ENCODE measurements at places on chromosomes 7 and 10.

DNA sequence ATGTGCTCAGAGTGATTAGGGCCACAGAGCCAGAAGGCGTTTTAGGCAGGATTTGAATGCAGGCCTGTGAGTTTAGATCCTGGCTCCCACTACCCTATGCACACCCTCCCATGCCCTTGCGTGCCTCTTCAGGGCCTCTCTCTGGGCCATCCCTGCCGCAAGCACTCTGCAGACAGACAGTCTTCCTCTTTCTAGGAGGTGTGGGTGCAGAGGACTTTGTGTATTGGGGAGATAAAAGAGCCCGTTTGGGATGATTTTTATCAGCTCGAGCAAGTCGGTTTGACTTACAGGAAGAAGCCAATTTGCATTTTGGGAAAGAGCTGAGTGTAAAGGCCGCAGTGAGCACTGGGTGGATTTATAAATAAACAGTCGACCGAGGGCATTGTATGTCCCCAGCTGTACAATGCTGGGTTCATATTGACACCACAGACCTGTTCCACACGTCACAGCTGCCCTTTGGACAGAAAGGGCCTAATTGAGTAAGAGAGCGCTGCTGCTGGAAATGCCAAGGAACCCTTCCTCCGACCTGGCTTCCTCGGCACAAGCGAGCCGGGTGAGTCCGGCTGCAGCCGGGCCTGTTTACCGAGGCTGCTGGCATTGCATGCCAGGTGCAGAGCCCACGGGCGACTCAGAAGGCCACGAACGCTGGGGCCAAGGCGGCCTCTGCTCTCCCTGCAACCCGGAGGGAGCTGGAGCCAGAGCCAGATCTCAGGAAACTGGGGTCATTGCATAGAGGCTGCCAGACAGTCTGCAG, 25.1 kb downstream of the ZMIZ1 start:
- no peak for DNase-seq

DNA sequence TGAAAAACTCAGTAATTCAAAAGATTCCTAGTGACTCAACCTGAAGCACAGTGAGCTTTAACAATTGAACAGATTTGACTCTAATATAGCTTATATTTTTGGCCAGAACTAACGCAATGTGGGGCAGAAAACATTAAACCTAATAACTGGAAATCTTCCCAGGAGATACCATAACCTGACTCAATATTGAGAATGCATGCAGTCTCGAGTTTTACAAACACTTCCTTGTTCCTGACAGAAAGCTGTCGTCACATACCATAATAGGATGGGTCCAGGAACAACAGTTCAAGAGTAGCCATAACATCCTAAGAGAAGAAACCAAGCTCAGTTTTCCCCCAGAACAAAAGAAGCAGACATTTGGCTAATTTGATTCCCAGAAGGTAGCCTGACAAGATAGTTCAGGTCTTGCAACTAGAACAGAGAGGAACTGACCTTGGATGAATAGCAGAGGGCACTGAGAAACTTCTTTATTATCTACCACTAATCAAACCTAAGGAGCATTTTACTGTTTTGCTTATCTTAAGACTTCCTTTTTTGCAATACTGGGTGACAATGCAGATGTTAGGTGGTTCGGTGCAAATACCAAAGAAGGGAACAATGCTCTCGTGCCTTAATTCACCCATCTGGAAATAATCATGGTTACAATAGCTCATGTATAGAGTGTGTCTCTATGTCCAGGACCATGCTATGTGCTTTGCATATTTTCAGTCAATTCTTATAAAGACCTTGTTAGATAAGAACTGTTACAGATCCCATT, 38.6 kb upstream of the ACSL5 start:
- no peak for DNase-seq

DNA sequence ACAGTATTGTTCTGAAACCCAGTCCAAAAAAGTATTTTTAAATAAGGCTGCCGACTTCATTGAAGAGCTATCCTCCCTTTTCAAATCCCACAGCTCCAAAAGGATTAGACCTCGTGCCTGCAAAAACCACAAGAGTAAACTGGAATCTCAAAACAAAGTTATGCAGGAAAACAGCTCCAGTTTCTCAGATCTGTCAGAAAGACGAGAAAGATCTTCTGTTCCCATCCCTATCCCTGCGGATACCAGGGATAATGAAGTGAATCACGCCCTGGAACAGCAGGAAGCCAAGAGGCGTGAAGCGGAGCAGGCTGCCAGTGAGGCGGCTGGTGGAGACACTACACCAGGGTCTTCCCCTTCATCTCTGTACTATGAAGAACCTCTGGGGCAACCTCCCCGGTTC, 12.6 kb downstream of the MYPN start:
- DNase-seq: no peak

DNA sequence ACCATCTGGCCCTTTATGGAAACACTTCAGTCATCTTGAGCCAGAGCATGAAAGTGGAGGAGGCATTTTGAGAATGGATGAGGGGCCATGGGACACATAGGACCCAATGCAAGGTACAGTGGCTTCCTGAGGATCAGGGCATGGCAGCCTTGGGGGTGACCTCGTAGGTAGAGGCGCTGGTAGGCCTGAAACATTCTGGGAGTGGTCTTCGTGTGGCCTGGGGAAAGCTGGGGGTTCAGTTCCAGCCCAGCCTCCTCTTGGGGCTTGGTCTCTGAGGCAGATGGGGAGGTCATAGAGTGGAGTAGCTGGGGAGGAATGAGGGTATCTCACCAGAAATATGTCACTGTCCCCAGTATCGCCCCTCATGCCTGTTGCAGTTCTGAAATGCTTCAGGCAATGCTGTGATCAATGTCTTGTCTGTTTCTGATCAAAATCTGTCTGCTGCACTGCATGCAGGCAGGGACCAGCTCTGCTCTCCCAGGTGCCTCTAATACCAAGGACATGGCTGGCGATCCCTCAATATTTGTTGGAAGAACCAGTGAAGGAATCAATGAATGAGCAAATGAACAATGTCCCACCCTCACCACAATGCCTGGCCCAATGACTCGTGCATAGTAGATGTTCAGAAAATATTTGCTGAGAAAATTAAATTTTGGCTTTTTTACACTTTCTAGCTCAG, 90.9 kb downstream of the CHST15 start:
- no peak for DNase-seq

GRCh38 chr10:6657196-6657595, 77.1 kb upstream of the PRKCQ start:
- DNase-seq: no peak

- DNase-seq: no peak
These were observed 23.5 kb upstream of the ABLIM1 start for GRCh38 chr10:114681542-114681941.

- no peak for DNase-seq
These were observed 41.9 kb downstream of the ADAMTS14 start for GRCh38 chr10:70714245-70714644.

- DNase-seq: no peak
These were observed 31.8 kb upstream of the BMPER start for GRCh38 chr7:33873518-33873917.

DNA sequence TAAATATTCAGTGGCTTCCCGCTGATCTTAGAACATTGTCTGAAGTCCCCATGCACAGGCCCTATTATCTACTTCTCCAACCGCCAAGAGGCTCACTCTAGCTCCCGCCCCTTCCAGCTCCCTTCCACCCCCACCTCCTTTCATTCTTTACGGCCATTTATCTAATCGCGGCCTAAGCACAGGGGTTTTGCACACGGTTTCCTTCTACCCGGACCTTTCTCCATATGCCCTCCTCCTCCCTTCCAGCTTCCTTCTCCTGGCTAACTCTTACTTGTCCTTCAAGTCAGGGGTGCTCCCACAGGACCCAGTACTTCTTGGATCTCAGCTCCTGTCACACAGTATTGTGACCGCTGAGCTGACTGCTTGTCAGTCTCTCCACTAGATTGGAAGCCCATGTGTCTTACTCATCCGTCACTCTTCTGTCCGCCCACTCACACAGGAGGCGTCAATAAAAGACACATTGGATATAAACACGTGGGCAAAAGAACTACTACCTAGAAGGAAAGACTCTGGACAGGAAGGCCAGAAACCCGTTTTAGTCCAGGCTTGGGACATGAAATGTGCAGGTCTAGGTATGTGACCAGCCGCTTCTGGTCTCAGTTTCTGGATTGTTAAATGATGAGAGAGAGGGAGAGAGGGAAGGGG, 20.2 kb upstream of the HPS1 start:
- no peak for DNase-seq

DNA sequence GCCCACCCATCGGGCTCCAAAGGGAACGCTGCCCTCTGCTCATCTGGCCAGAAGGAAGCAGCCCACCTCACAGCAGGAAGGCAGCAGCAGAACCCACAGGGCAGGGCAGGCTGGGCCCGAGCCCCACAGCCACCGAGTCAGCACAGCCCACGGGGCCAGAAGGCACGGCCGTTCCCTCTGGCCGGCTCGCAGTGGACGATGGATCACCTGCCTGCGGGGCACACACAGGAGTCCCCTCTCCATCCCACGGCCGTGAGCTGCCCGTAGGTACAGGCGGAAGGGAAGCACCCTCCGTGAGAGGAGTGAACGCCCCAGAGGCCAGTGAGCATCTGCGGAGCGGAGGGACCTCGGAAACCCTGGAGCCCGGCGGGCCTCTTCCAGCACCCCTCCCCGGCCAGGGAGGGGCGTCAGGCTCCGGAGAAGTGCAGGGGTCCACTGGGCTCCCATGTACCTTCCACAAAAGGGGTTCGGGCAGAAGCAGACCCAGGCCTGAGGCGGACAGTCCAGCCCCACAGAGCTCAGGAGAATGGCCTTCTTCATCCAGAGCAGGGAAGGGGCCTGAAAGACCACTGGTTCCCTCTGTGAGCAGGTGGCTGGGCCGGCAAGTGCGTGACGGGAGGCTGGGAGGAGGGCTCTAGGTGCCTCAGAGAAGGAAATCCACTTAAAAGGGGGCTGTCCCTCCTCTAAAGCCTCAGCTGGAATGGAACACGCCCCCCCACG, 11.7 kb downstream of the NUDT1 start:
- DNase-seq: no peak

GRCh38 chr7:130667593-130668257, 823 bp downstream of the COPG2 start:
- peak; percentile 4 for DNase-seq

DNA sequence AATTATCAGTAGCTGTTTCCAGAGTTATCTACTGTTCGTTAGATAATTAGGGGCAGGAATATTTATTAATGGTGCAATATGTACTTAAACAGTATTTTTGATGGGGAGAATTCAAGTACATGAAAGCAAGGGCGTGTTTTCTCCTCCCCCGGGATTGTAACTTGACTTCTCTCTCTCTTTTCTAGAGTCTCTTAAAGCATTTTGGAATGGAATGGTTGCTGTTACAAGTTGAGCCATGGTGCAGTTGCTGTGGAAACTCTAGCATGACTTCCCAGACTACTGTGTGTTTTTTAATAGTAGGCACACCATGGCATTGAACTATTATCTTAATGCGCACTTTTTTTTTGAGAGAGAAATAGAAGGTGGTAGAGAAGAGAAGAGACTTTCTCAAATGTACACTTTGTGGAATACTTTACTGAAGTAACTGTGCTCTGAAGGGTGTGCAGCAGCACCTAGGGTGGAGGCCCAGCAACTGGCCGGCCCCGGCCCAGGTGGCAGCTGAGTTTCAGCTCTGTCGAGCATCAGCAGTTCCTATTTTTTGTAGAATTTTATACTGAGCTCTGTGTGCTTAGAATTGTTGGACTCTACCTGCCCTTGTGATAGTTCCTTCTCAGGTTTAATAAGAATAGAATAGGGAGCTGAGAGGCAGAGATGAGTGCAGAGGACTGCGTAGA, 64.4 kb downstream of the CCNY start:
- no peak for DNase-seq

DNA sequence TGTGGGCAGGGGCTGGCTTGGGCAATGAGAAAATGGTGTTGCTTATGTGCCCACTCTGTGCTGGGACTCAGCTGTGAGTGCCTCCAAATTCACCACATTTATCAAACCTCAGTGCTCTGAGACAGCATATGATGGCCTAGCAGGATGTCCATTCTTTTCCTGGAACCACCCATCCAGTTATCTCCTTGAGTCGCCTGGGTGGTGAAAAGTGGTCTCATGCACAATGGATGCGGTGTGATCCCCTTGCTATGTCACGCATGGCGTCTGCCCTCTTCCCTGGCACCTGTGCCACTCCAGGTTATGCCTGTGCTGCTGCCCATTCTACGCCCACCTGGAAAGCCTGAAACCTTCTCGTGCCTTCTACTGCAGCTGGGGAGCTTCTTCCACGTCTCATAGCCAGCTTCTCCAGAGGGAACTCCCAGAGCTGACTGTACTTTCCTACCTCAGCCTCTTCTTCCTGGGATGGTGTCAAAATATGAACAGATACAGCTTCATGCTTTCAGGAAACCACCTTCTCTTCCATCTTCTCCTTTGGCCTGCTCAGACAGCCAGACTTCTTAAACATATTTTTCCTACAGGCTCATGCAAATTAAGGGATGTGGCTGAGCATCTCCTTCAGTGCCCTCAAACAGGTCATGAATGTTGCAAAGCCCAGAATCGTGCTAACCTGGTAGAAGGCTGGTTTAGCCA, 147.3 kb downstream of the PFKFB3 start:
- DNase-seq: no peak

DNA sequence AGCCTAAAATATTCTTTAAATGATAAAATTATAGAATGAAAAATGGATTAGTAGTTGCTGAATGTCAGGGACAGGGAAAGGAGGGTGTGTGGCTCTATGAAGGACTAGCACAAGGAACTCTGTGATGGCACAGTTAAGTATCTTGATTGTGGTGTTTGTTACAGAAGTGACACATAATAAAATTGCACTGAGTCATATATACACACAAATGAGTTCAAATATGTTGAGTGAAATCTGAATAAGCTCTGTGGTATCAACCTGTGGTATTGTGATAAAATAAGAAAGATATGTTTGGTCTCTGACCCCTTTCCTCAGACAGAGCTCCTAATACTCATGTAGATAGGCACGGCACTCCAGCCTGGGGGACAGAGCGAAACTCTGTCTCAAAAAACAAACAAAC, 181.5 kb upstream of the TRIM24 start:
- DNase-seq: no peak
